ENCODE measurements at places on chromosomes 16 and 17.

DNA sequence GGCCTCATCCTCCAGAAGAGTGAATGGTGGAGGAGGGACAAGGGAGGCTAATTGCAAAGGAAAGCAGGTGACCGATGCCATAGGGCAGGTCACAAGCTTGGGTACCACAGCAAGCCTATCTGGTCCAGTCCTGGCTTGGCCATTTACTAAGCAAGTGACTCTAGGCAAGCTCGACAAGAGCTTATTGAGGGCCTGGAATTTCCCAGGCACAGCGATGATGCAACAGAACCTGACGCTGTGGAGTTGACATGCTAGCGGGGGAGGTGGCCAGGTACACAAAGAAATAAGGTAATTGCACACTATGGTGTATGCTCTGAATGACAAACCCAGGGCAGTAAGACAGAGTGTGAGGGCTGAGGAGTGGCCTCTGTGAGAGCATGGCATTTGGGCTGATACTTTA lies 98.5 kb downstream of the PGS1 start:
- DNase-seq: no peak

DNA sequence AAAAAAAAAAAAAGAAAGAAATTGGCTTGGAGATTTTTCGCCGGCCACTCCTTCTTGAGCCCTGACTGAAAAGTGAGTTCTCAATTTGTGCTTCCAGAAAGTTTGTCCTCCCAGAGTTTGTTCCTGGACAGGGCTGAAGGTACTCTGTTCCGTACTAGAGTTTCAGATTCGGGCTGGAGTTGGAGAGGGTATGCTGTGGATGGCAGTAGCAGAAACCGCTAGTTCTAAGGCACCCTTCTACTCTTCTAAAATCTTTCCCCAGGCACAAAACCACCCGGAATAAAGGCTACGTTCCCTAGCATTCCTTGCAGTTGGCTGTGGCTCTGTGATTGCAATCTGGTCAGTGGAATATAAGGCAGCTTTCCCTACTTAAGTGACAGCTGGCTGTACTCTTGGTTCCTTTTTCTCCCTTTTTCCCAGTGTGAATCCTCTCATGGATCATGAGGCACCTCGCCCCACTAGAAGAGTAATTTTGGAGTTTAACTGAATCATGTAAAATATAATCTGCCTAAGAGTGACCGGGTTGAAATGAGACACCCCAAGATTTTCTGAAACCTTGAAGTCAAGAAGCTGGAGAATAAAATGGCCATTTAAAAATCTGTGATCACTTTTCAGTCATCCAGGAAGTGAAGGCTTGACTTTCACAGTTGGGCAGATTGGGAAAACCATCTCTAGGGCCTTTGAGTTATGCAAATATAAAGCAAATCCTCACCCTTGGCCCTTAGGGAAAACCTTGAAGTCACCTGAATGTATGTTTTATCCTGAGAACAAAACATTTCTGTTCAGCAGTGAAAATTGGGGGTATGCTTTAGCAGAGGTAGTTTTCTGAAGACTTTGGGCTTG lies 901 bp upstream of the HEATR6 start:
- no peak for DNase-seq

DNA sequence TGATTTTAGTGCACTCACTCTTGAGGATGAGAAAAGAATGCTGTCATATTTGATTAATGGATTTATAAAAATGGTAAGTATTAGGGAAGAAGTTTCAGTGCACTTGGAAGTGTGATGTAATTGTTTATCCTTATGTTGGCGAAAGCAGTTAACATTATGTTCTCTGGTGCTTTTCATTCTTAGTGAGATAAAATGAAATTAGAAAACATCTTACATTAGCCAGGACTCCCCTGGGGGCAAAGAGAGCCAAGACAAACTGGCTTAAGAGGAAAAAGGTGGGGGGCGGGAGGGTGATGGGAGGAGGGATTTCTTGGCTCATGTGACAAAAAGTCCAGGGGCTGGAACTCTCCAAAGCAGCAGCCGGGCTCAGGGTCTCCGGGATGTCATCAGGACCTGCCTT lies 73.2 kb downstream of the KNOP1 start:
- DNase-seq: peak; percentile 19

DNA sequence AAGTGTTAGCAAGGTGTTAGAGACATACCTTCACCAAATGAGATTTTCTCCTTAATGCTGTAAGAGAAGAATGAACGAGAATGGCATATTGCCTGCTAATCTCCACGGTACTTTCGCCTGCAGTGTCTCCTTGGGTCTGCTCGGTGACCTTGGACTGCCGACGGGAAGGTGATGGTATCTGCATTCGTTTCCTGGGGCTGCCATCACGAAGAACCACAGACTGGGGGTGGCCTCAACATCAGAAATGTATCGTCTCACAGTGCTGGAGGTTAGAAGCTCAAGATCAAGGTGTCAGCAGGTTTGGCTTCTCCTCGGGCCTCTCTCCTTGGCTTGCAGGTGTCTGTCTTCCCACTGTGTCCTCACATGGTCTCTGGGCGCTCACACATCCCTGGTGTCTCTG lies 86.3 kb upstream of the TNRC6C start:
- DNase-seq: no peak

DNA sequence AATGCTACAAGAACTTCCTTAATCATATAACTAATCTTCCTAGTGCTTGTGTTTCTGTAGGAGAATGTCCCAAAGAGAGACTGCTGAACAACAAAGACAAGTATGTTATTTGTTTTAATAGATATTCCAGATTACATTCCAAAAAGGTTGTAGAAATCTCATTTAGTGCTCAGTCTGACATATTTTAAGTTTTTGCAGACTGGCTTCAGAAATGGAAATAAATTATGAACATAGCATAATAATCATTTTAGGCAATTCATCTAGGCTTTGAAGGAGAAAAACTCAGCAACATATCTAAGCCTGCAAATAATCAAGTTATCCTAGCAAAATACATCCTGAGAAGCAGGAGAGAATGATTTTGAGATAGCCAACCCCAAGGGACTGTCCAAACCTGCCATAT lies 171.6 kb upstream of the CDH5 start:
- no peak for DNase-seq

- no peak for DNase-seq
Observed at GRCh38 chr17:41178843-41179616, 1.0 kb upstream of the KRTAP4-2 start.

DNA sequence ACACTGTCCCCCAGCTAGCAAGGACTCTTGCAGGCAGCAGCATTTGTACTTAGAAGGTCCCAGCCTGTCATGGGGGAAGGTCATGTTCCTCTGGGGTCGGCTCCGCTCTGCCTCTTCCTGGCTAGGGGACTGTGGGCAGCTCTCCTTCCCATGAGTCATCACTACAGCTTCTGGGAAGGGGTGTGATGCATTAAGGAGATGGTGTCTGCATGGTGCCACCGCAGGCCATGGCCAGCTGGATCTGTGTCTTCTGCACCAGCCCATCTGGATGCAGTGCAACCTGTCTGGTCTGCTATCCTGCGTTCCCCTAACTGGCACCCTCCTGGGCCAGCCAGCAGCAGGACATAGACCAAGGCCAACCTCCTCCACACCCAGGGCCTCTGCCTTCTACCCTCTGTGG lies 6.3 kb downstream of the STARD3 start:
- no peak for DNase-seq

All from dermis microvascular lymphatic vessel endothelial cell (primary cell).